ENCODE measurements at places on chromosomes 2 and 18. TPM values are rescaled to one million over a fixed set of nuclear protein-coding genes. Genes with fewer than 3 reads are reported as not detected.

SLC9A2 gene
- not detected for total RNA-seq

CDH2 gene
- 1.8 TPM for total RNA-seq

CD207 gene
- total RNA-seq = under 0.01 TPM

APCDD1 gene
- total RNA-seq = not detected

EPG5 gene
- total RNA-seq = 9.2 TPM

FOXI3 gene
- not detected for total RNA-seq

LYPD6 gene
- total RNA-seq = 13.3 TPM

UGT1A8 gene
- not detected for total RNA-seq

TDRD15 gene
- not detected for total RNA-seq

FSIP2 gene
- total RNA-seq = under 0.01 TPM

MOCOS gene
- total RNA-seq = 0.13 TPM

LOXL3 gene
- 2.0 TPM for total RNA-seq

SPP2 gene
- not detected for total RNA-seq

GCKR gene
- 0.13 TPM for total RNA-seq

Data from dermis microvascular lymphatic vessel endothelial cell (primary cell).